ENCODE measurements at places on chromosomes 3 and 15. TPM values are rescaled to one million over a fixed set of nuclear protein-coding genes. Genes with fewer than 3 reads are reported as not detected.

DNA sequence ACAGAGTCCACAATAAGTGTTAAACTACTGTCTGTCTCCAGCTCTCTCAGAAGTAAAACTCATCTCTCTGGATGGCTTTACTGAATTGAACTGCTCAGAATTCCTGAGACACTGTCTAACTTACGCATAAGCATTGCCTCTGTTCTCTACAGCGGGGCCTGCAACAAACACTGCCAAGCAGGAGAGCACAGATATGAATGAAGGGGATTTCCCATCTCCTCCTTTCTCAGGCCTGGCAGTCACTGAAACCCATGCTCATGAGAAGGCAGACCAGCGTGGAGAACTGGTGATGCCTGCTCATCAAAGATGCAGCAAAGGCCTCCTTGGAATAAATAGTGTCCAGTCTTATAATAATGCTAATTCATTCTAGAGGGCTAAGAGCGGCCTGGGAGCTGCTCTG, 10.3 kb downstream of the RASGRP1 start:
- peaks cover 21% of the 10 kb centered on the region for H3K4me1 ChIP-seq
- no peaks in the 10 kb centered on the region for H3K36me3 ChIP-seq
- H3K27ac ChIP-seq: no peak overlapping the region
- H3K27me3 ChIP-seq: no peaks in the 10 kb centered on the region

- no peak overlapping the region for H3K4me3 ChIP-seq
- no peak for DNase-seq
- H3K27ac ChIP-seq: no peak overlapping the region
- H3K36me3 ChIP-seq: peaks cover 15% of the 10 kb centered on the region
These were observed 19.7 kb downstream of the CHMP2B start for GRCh38 chr3:87246662-87247429.

GRCh38 chr3:123610331-123610730, 25.5 kb upstream of the HACD2 start:
- H3K27me3 ChIP-seq: no peaks in the 10 kb centered on the region
- H3K36me3 ChIP-seq: peaks cover 8% of the 10 kb centered on the region
- H3K4me3 ChIP-seq: no peak overlapping the region
- H3K27ac ChIP-seq: no peak overlapping the region
- H3K4me1 ChIP-seq: peaks cover 12% of the 10 kb centered on the region

DNA sequence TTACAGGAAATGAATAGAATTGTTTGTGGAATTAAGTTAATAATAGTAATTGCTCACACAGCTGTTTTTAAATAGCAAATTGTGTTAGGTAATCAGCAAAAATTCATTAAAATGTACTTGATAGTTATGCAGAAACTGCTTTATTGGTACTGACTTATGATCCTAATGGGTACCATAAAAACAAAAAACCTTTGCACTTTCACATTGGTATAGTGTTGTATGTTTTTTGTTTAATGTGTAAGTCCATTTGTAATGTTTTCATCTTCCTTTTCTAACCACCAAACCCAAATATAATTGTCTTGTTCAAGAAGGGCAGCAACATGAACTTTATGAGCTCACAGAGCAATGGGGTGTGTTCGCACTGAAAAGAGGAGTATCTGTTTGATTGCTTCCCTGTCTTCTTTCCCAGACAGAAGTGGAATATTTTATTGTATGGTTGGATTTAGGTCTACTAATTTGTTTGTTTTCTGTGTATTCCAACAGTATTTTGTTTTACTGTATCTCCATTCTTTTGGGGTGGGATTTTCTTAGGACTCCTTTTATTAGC, 135.8 kb downstream of the TCF12 start:
- no peak for DNase-seq
- H3K36me3 ChIP-seq: peaks cover 13% of the 10 kb centered on the region
- peaks cover 46% of the 10 kb centered on the region for H3K4me1 ChIP-seq
- no peak overlapping the region for H3K4me3 ChIP-seq

GRCh38 chr3:128232376-128233178, 79.3 kb downstream of the EEFSEC start:
- peak overlapping the region; percentile 11 for H3K4me3 ChIP-seq
- no peaks in the 10 kb centered on the region for H3K27me3 ChIP-seq
- H3K27ac ChIP-seq: peak overlapping the region; percentile 31

- H3K4me3 ChIP-seq: no peak overlapping the region
- peaks cover 36% of the 10 kb centered on the region for H3K4me1 ChIP-seq
- DNase-seq: no peak
- peaks cover 4% of the 10 kb centered on the region for H3K27me3 ChIP-seq
- H3K27ac ChIP-seq: no peak overlapping the region
These were observed 747 bp downstream of the MYL3 start for GRCh38 chr3:46862369-46863025.

- peak overlapping the region; percentile 94 for H3K4me3 ChIP-seq
- H3K36me3 ChIP-seq: peaks cover 25% of the 10 kb centered on the region
- H3K27ac ChIP-seq: peak overlapping the region; percentile 99
- no peak for DNase-seq
These were observed 688 bp downstream of the XPC start for GRCh38 chr3:14177580-14178246.

- peaks cover 25% of the 10 kb centered on the region for H3K36me3 ChIP-seq
- H3K27me3 ChIP-seq: no peaks in the 10 kb centered on the region
- H3K4me3 ChIP-seq: no peak overlapping the region
- H3K4me1 ChIP-seq: peaks cover 15% of the 10 kb centered on the region
- DNase-seq: no peak
- H3K27ac ChIP-seq: no peak overlapping the region
These were observed 35.2 kb downstream of the RNF13 start for GRCh38 chr3:149848238-149848637.

DNA sequence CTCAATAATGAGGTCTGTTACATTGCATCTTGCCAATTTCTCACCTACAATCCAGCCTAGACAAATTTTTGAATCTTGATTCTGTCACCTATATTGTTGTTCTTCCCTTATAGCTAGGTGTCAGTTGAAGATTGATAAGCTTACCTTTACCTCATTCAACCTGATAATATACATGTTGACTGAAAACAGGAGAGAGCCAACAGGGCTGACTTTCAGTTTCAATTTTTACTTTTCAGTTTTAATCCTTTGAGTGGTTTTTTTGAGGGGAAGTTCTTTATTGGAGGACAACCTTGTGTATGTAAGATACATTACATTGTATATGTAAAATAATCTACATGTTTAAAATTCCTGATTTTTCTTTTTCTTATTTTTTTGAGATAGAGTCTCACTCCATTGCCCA, 5.8 kb downstream of the ATP13A5 start:
- no peaks in the 10 kb centered on the region for H3K4me1 ChIP-seq
- DNase-seq: no peak
- H3K27ac ChIP-seq: no peak overlapping the region
- H3K4me3 ChIP-seq: no peak overlapping the region
- no peaks in the 10 kb centered on the region for H3K27me3 ChIP-seq

- H3K36me3 ChIP-seq: peaks cover 3% of the 10 kb centered on the region
- DNase-seq: no peak
- no peak overlapping the region for H3K4me3 ChIP-seq
- H3K4me1 ChIP-seq: peaks cover 29% of the 10 kb centered on the region
These were observed 48.0 kb downstream of the EEFSEC start for GRCh38 chr3:128201158-128201755.

DNA sequence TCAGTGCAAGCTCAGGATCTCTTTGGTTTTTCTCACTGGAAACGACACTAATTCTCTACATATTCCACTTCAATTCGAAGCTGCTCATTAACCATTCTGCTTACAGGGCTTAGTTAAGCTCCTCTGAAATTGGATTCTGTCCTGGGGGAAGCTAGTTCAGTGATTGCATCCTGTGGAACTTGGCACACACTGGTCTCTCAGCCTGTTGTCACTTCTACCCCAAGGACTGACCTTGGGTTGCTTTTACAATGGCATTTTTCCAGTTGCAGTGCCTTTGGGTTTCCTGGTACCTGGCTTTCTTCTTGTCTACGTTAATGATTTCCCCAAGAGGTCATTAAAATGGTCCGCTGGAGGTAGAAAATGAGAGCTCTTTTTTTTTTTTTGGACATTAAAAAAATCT, 33.3 kb upstream of the GABRB3 start:
- H3K27me3 ChIP-seq: no peaks in the 10 kb centered on the region
- H3K36me3 ChIP-seq: no peaks in the 10 kb centered on the region
- no peak overlapping the region for H3K4me3 ChIP-seq

- no peaks in the 10 kb centered on the region for H3K36me3 ChIP-seq
- H3K4me3 ChIP-seq: no peak overlapping the region
- no peak overlapping the region for H3K27ac ChIP-seq
- DNase-seq: no peak
- no peaks in the 10 kb centered on the region for H3K27me3 ChIP-seq
These were observed 210.8 kb upstream of the ROPN1 start for GRCh38 chr3:124202754-124203153.

The SPATA12 gene
- not detected for total RNA-seq

- H3K4me1 ChIP-seq: peaks cover 1% of the 10 kb centered on the region
- no peak for DNase-seq
- H3K36me3 ChIP-seq: no peaks in the 10 kb centered on the region
- H3K27ac ChIP-seq: no peak overlapping the region
- no peak overlapping the region for H3K4me3 ChIP-seq
- peaks cover 46% of the 10 kb centered on the region for H3K27me3 ChIP-seq
These were observed 118.5 kb downstream of the TLE3 start for GRCh38 chr15:69979262-69979661.

DNA sequence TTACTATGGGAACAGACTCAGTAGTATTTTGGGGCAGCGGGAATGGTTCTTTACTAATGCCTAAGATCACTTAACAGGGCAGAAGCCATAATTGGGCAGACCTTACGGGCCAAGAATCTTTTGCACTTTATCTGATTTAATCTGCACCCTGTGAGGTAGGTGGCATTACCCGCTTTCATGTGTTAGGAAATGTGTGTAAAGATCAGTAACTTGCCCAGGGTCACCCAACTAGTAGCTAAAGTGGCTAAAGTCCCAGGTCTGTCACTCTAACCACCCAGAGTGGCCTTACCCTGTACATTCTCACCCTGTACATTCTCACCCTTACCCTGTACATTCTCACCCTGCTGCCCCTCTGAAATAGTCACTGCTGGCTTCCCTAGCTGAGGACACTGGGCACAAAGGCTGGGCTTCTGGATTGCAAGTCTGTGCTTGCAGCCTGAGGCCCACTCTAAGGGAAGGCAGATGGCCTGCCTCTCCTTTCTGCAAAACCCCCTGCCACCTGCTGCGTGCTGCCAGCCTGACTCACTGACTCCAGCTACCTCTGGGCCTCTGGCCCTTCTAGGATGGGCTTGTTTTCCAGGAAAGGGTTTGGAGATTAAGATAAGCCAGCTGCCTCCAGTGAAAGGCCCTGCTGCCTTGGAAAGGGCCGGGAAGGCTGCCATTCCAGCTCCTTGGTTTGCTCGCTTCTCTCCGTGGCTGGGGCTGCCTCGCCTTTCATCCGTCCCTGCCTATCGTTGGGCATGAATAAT, 37.5 kb upstream of the MYZAP start:
- no peak overlapping the region for H3K4me3 ChIP-seq
- peak overlapping the region; percentile 68 for H3K27ac ChIP-seq
- DNase-seq: no peak

- no peak for DNase-seq
- H3K27ac ChIP-seq: no peak overlapping the region
- H3K36me3 ChIP-seq: no peaks in the 10 kb centered on the region
- H3K4me3 ChIP-seq: peak overlapping the region; percentile 40
These were observed 37.7 kb upstream of the TRAK1 start for GRCh38 chr3:42053476-42053875.

DNA sequence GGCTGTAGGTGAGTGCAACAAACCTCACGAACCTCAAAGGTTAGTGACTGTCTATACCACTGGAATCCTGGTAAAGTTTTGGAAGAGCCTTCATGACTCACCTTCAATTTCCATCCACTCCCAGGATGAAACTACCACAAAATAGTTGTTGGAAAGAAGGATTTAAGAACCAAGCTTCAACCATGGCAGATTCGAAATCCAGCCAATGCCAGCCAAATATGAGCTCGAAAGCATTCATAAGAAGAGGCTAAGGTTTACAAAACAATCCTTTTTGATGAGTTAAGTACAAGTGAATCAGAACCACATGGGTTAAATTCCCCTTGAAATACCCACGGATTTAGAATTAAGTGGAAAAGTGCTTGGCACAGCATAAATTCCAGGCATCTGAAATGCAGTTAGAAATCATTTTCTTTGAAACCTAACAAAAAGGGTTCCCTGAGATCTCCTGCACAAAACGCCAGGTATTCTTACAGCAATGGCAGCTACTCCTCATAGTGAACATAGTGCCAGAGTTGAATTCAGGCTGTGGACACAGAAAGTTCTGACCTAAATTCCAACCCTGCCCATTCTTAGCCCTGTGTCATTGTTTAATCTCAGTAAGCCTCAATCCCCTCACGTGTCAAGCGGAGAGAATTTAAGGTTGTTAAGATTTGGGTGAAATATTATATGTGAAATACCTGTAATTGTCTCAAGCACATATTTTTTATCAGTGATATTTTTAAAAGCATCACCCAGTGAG, 89.2 kb downstream of the FBN1 start:
- H3K4me1 ChIP-seq: peaks cover 33% of the 10 kb centered on the region
- no peak overlapping the region for H3K4me3 ChIP-seq
- no peaks in the 10 kb centered on the region for H3K36me3 ChIP-seq

The RAMAC gene
- 31.1 TPM for total RNA-seq

DNA sequence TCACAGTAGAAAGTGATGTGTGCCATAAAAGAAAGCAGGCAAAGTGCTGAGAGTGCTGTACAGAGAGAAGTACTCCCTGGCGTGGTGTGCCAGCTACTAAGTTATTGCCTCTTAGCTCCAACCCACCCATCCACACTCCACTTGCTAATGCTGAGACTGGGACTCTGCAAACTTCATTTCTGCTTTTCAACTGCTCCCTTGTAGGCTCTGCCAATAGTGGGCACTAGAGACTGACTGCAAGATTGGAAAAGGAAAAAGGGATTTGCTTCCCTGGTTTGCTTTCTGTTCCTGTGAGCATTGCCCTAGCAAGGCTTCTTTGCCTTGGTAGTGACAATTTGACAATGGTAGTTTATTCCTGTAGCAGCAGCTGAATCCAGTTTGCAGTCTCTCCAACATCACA, 56.5 kb upstream of the TMEM108 start:
- H3K27me3 ChIP-seq: no peaks in the 10 kb centered on the region
- H3K4me3 ChIP-seq: no peak overlapping the region
- DNase-seq: no peak
- H3K36me3 ChIP-seq: no peaks in the 10 kb centered on the region
- H3K27ac ChIP-seq: no peak overlapping the region

The GRK7 gene
- not detected for total RNA-seq

DNA sequence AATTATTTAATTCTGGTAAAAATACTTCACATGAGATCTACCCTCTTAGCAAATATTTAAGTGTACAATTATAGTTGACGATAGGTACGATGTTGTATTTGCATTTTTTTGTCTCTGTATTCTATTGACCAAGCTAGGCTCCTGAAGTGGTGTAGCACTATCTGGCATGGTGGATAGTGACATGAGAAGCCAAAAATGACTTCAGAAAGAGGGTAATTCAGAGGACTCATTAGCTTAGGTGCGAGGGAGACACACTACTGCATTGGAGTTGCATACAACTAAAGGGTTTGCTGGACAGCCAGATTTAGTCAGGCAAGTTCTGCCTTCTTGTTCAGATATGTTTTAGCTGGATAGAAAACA, 50.6 kb downstream of the KBTBD8 start:
- H3K4me1 ChIP-seq: peaks cover 6% of the 10 kb centered on the region
- H3K4me3 ChIP-seq: no peak overlapping the region

Measured in type B pancreatic cell (in vitro differentiated cells).